Activated T-cell treated with anti-CD3 and anti-CD28 coated beads for 48 hours (primary cell): ENCODE measurements at places on chromosomes 7 and 10.

DNA sequence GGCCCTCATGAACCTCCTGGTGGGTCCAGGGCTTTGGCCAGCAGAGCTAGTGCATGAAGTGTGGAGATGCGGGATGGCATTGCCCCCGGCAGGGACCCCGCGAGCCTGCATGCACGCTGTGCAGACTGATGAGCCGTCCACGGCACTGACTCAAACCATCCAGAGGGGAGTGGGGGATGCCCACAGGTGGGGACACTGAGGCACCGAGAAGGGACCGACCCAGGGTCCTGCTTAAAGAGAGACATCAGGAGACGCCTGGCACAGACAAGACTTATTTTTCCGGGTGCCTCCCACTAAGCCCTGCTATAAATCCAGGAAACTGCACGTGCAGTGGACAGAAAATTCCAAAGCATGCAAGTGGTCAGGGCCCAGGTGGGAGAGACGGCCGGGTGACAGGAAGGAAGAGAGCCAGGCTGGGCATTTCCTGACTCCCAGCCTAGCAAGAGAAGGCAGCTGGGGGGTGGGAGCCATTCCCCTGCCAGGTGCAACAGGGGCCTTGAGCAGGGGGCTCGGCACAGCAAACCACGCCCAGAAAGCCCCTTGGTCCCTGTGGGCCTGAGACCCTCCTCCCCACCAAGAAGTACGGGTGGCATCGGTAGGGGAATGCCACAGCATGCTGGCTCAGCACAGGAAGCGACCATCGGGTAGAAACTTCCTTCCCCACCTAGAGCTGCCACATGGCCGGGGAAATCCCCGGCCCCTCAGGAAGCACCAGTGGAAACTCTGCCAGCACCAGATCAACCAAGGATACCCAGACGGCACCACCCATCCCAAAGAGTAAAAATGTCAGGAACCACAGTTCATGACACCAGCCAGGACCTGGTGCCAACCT is 91.5 kb downstream of the FOXL3 start:
- DNase-seq, result peak; percentile 25

GRCh38 chr7:41889040-41889439 is 186.2 kb upstream of the INHBA start:
- no peak for DNase-seq

DNA sequence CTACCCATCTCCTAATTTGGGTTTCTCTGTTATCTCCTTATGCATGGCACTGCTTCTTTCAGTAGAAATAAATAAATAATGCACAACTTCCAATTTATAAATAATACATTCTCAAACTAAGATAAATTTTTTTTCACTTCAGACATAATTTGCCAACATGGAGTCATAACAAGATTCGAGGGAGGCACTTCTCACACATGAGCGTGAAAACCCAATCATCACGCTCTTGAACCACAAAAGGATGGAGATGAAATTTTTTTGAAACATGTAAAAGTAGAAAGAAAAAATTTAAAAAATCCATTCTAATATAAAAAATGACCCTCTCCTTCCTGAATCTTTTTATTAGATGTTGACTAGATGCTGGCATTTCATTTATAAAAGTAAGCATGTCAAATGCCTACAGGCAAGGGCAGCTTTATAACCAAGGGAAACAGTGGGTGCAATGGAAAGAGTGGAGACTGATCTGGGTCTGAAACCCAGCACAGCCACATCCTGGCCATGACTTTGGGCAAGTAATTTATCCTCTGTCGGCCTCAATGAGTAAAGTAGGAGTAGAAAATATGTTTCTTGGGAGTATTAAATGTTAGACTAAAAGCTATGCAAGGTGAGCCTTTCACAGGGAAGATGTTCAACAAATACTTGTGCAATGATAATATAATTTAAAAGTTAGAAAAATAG is 185.0 kb downstream of the STK31 start:
- no peak for DNase-seq

GRCh38 chr10:117454502-117454901 is 79.3 kb upstream of the PDZD8 start:
- no peak for DNase-seq

DNA sequence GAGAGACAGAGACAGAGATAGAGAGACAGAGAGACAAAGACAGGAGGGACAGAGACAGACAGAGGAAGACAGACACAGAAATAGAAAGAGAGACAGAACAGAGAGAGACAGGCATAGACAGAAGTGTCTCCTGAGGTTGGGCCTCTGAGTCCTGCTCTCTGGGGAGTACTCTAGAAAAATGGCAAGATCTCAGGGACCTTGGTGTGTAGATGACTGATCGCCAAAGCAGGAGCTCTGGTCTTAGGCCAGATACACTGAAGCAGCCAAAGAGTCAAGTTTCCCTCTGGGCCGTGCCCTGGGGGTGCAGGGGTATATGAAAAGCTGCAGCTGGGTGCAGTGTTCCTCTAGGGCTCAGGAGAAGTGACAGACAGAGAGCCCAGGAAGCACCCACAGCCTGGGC is 176.6 kb upstream of the TNS3 start:
- DNase-seq, result no peak

GRCh38 chr7:28703037-28703765 is 254.9 kb downstream of the TRIL start:
- DNase-seq, result no peak

DNA sequence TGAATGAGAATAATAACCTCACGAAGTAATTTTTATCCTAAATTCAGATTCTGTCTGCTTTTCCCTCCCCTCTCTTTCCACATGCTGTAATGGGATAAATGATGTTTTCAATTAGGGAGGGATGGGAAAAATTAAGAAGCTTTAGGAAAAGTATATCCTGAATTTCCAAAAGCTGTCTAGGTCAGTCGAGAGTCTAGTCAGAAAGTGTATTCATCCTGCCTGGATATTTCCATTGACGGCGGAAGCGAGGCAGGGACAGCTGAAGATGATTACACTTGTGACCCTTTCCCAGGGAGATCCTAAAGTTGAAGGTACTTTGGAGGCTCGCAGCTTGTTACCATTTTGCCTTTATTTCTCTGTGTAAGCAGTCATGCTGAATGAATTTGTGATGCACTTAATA is 204.1 kb downstream of the ZNF365 start:
- DNase-seq, result no peak

GRCh38 chr10:49418328-49418727 is 22.4 kb upstream of the DRGX start:
- no peak for DNase-seq

DNA sequence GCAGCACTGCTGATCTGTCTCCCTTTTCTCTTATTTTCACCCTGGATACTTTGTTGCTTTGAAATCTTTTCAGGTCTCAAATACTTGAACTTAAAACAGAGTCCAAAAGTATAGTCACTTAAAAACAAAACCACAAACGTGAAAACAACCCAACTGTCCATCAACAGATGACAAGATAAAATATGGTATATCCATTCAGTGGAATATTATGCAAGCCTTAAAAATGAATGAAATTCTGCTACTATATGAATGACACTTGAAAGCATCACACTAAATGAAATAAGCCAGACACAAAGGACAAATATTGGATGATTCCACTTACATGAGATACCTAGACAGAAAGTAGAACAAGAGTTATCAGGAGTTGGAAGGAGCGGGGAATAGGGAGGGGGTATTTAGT is 44.7 kb upstream of the EFCAB10 start:
- no peak for DNase-seq

DNA sequence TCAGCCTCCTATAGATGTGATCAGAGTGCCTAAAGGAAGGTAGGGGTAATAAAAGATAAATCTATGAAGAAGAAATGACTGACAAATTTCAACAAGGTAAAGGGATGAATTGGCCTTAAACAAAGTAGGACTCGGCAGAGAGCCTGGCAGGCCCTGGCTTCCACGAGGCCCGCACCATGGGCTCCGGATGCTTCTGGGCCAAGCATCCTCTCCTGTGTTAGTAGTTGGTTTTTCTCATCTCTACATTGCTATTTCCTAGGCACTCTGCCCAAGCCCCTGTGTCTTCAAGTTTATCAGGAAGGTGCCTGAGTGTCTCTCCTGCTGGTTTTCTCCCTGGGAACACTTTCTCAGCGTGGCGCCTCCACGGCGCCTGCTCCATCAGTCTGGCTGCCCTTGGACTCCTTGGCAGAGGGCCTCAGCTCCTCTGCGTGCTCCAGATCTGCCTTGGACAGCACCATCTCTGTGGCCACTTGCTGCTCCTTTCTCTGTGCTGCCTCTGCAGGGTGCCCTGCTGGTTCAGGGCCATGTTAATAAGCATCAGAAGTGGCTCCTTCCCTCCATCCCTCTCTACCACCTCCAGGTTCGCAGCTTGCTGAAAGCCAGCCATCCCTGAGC is 413.3 kb upstream of the DPP6 start:
- no peak for DNase-seq

GRCh38 chr7:104956753-104957450 is 57.1 kb upstream of the KMT2E start:
- DNase-seq, result peak; percentile 14

- DNase-seq, result no peak
These were observed 124.3 kb upstream of the WNT16 start for GRCh38 chr7:121204537-121204936.

DNA sequence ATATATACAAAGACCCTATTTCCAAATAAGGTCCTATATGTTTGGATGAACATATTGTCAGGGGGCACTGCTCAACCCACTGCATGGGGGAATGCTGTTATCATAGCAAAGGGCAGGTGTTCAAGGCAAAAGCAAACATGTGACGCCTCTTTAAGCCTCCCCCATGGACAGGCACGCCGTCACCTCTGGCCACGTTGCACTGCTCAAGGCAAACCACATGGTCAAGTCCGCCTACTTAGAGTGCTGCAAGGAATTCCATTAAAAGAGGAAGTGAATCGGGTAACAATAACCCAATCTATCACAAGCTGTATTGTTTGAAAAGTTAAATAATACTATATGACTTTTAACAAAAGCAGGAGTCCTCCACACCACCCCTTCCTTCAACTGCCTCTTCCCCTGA is 8.8 kb upstream of the CALD1 start:
- DNase-seq, result no peak

DNA sequence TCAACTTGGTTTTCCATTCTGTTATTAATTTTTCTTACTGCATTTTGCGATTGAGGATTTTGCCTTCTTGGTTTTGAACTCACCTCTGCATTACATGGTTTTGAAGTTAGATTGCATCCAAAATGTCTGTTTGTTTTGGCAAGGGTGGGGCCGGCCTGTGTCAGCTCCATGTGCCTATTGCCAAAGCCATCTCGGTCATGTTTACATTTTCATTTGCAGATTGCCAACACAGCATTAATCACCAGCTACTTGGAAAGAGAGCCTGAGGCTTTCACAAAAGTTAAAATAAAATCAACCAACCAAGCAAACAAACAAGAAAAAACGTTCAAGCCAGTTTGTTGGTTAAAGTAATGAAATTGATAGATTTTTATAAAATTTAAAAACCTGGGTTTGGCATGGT is 695.8 kb downstream of the TYW1 start:
- DNase-seq, result no peak

GRCh38 chr10:109374215-109374614 is 549.1 kb downstream of the XPNPEP1 start:
- no peak for DNase-seq

GRCh38 chr10:44517635-44518034 is 132.7 kb upstream of the CXCL12 start:
- DNase-seq, result no peak

GRCh38 chr7:38973760-38974159 is 3.9 kb upstream of the POU6F2 start:
- DNase-seq, result no peak

- DNase-seq, result no peak
These were observed 195.7 kb upstream of the PTN start for GRCh38 chr7:137539111-137539715.

- DNase-seq, result no peak
These were observed 19.7 kb downstream of the ADCY1 start for GRCh38 chr7:45593877-45594276.

DNA sequence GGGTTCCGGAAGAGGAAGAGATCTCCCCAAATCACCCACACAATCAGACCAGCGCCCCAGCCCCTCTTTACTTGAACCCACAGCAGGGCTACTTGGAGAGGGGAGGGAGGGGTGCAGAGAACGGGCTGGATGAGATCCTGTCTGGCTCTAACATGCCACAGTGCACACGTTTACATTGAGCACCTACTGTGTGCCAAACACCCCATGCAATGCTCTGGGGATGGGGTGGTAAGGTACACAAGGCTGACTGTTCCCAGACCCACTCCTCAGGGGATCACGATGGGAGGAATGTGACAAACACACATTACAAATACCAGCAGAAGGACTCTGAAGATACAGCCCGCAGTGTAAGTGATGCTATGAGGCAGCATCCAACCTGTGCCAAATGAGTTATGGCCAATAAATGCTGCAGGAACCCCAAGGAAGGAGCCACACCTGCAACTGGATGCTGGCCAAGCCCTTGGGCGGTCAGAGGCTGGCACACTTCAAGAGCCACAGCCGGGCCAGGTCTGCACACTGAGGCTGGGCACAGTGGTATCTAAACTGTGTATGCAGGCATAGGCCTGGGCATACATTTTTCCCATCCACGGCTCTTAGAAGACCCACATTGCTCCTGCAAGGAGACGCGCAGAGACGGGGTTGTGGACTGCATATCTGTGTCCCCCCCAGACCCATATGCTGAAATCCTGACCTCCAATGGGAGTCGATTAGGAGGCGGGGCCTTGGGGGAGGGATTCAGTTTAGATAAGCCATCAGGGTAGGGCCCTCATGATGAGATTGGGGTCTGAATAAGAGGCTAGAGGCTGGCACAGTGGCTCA is 6.4 kb downstream of the SPOCK2 start:
- no peak for DNase-seq

- no peak for DNase-seq
These were observed 356.2 kb upstream of the LRGUK start for GRCh38 chr7:133770863-133771492.

DNA sequence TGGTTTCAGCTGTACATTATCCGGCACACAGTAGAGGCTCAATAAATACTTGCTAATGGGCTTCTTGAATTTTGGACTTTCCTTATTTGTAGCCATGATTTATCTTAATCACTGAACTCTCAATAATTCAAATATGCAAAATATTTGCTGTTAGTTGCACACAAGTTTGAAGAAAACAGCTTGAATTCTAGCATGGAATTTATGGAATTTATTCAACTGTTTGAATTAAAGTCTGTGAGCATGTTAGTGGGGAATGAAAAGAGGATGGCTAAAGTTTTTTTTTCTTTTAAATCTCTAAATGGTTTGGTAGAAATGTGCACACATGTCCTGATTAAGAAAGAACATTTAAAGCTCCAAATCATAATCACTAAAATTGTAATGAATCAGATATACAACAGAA is 42.5 kb downstream of the SIRT1 start:
- DNase-seq, result no peak

DNA sequence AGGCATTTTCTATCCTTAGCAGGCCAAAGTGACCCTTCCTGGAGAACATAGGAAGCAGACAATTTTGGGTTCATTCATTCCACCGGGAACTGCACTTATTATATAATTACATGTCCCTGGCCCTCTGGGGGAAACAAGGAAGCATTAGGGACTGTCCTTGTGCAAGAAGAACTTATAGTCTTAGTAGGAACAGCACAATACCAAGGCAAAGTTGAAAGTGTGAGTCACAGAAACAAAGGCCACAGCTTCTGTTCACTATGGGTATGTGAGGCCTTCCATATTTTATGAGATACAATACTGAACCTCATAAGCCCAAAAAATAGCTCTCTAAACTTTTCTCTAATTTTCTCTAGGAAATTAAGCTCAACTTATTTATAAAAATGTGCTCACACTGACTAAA is 18.4 kb upstream of the AKR1B10 start:
- DNase-seq, result no peak
